ENCODE measurements at places on chromosomes 3 and 15. TPM values are rescaled to one million over a fixed set of nuclear protein-coding genes. Genes with fewer than 3 reads are reported as not detected.

Gene CCR3
- total RNA-seq = not detected

Gene WDR93
- total RNA-seq = not detected

Gene ARNT2
- 4.3 TPM for total RNA-seq

Gene GOLGA8J
- total RNA-seq = not detected

Gene SETMAR
- 46.6 TPM for total RNA-seq

Gene KBTBD13
- not detected for total RNA-seq

Gene CSTA
- 31.0 TPM for total RNA-seq

Gene CYP8B1
- not detected for total RNA-seq

Gene OIP5
- 1.2 TPM for total RNA-seq

Gene GABRG3
- not detected for total RNA-seq

Gene GXYLT2
- total RNA-seq = 10.2 TPM

Gene DCLK3
- total RNA-seq = 0.22 TPM

Gene UBL7
- 38.4 TPM for total RNA-seq

Gene FHIT
- total RNA-seq = 10.6 TPM

Gene SMCO1
- total RNA-seq = not detected

Gene GASK1A
- total RNA-seq = 16.5 TPM

Gene SPG21
- total RNA-seq = 95.1 TPM

Gene GABRR3
- total RNA-seq = not detected

Gene BNC1
- total RNA-seq = 0.44 TPM

Gene TMEM40
- total RNA-seq = not detected

Gene CCNB2
- 3.5 TPM for total RNA-seq

Gene NANOGP8
- total RNA-seq = 0.66 TPM

Gene COPS2
- 100 TPM for total RNA-seq

Gene ZBTB20
- total RNA-seq = 61.3 TPM

Gene ESYT3
- not detected for total RNA-seq

Gene EPHB3
- 0.22 TPM for total RNA-seq

Gene ANKUB1
- total RNA-seq = not detected

Gene ZKSCAN7
- total RNA-seq = 2.6 TPM

Gene RAD51
- total RNA-seq = 3.1 TPM

Gene OGG1
- 16.0 TPM for total RNA-seq

Gene PRC1
- total RNA-seq = 18.4 TPM

Gene B3GALNT1
- total RNA-seq = 6.2 TPM

Gene ASB14
- total RNA-seq = not detected

Gene ANKRD34C
- not detected for total RNA-seq

Gene KLF15
- 51.3 TPM for total RNA-seq

Gene GOLGA6L4
- 7.5 TPM for total RNA-seq

Gene STOML1
- 17.4 TPM for total RNA-seq
